ENCODE measurements at places on chromosomes 2 and 18.

GRCh38 chr2:225002656-225003045, 39.6 kb downstream of the DOCK10 start:
- peak; percentile 69 for DNase-seq

DNA sequence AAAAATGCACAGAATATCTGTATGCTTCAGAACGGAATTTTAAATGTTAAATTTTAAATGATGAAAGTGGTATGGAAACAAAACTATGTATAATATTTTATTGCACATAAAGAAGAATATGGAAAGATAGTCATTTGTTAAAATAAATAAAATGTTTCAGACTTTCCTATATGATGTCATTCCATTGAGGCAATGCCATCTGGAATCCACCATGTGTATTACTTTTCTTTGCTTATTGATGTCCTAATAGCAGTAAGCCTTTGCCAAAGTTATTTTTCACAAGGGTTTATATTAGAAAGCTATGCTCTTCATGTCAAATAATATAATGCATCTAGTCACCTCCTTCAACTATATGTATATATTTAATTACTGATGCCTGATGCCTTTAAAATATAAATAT, 601.6 kb upstream of the PKDCC start:
- no peak for DNase-seq

DNA sequence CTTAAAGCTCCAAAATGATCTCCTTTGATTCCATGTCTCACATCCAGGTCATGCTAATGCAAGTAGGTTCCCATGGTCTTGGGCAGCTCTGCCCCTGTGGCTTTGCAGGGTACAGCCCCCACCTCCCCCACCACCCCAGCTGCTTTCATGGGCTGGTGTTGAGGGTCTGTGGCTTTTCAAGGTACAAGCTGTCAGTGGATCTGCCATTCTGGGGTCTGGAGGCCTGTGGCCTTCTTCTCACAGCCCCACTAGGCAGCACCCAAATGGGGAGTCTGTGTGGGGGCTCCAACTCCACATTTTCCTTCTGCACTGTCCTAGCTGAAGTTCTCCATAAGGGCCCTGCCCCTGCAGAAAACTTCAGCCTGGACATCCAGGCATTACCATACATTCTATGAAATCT, 19.0 kb downstream of the SLC9A4 start:
- DNase-seq: no peak

DNA sequence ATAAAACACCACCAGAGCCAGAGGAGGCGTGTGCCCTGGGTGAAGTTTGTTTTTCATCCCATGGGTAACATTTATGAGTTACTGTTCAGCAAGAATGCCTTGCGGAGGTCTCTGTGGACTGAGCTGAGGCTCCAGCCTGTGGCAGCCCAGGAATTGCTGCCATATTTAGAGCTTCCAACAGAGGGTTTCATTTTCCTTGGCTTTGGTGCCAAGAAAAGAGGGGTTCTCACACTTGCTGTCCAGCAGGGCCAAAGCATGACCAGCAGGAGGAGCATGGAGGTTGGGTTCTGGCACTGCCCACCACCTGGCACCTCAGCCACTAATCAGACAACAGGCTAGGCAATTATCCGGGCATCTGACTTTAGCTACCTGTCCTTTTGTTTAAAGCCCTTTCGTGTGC, 36.7 kb downstream of the EPAS1 start:
- DNase-seq: no peak

- DNase-seq: no peak
These were observed 243.0 kb downstream of the HDAC4 start for GRCh38 chr2:239157771-239158170.

DNA sequence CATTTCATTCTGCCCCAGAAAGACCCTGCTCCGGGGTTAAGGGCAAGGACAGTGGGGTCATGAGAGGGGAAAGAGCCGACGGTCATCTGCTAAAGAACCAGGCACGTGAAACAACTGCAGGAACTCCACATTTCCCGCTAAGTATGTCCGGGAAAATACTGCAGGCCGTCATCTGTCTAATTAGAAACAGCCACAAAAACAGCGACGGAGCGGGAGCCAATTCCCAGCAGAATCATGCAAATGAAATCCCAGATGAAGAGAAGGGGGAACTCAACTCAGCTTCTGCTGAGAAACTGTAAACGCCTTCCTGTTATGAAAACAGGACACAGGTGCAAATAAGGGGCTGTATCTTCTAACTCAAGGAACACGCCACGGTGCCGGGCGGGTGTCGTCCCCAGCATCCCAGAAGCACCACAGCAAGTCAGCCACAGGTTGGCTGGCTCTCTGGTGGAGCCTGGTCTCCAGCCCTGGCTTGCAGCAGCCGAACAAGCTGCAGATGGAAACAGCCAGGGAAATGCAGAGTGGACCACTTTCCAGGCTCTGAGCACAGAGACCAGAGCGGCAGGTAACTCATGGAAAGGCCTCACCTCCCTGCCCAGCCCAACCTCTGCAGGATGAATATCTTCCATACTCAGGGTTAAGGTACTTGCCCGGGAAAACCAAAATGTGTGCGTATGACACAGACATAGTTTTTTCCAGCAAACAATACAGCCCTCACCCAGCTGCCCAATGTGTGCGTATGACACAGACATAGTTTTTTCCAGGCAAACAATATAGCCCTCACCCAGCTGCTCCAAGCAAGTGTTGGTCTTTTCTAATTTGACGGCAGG, 28.9 kb downstream of the PXDN start:
- DNase-seq: no peak

- DNase-seq: no peak
These were observed 14.1 kb upstream of the ZSWIM2 start for GRCh38 chr2:186862869-186863709.

DNA sequence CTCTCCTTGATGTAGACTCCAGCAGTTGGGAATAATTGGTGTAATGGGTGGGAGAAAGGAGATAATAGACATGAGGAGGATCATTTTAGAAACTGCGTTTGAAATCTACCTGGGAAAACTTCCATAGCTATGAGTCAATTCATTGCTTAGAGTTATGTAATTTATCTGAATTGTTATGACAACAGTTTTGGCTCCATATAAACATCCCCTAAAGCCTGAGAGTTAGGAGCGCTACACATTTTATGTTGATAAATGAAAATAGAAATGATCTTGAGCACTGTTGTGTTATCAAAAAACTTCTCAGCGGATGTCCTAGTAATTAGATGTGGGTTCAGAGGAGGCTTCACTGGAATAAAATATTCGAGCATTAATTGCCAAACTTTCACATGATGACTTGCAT, 573.4 kb downstream of the TSN start:
- no peak for DNase-seq

- DNase-seq: no peak
These were observed 88.7 kb downstream of the MYO1B start for GRCh38 chr2:191333911-191334357.

GRCh38 chr2:215772003-215772402, 241.3 kb downstream of the MREG start:
- DNase-seq: no peak

- DNase-seq: no peak
These were observed 505.3 kb upstream of the SLC39A10 start for GRCh38 chr2:195151711-195152110.

DNA sequence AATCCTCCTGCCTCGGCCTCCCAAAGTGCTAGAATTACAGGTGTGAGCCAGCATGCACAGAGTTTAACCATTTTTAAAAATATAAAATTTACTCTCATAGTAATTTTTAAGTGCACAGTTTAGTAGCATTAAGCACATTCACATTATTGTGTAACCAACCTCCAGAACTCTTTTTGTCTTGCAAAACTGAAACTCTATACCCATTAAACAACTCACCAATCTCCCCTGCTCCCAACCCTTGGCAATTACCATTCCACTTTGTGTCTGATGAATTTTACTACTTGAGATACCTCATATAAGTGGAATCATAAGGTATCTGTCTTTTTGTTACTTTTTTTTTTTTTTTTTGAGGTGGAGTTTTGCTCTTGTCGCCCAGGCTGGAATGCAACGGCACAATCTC, 112.5 kb downstream of the BMPR2 start:
- no peak for DNase-seq

GRCh38 chr2:60745330-60745729, 10.7 kb upstream of the PAPOLG start:
- no peak for DNase-seq

DNA sequence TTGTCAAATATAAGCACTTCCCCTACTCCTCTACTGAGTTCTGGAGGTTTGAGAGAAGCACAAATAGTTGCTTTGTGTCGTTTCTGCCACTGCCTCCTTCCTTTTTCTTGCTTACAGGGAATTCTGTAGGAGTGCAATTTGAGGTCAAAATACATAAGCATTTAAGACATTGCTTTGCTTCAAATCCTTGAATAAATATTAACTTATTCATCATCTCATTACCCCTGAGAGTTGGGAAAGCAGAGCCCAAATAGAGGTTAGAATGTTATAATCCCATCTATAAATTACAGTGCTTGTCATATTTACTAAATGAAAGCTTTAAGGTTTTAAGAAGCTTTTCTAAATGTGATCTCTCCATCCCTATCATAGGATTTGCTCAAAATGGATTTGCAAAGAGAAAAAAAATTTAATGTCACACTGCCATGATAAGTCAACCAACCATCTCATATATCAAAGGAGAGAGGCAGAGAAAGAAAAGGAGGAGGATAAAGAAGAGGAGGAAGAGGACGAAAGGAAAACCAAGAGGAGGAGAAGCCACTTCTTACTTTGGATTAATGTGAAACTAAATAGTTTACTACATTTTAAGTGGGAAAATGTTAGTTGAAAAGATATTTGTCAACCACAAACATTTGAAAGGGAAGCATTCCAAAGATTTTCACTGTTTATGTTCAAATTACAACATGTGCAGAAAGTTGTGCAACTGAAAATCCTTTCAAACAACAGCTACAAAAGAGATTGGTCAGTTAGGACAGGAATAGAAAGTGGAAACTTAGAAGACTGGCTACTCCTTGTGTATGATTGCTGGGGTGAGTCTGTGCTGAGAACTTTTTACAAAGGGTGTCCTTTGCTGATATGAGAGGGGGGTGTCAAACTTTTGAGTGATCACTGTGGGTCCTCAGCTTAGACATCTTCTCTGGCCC, 277.3 kb upstream of the FN1 start:
- no peak for DNase-seq

DNA sequence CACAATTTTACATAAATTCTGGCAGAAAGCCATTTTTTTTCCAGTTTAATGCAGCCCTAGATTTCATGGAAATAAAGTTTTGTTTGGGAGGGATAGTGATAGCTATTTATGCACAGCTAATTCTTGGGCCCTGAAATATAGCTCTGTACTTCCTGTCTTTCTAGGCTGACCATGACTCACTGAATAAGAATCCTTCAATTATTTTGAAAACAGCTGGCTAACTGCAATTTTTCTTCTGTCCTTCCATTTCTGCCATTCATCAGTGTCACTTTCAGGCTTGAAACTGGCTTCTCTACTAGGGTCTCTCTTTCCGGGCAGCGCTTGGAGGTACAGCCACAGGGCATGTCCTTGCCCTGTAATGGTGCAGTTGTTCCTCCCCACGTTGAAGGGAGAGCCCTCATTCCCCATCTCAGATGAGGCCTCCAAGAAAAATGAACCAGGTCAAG, 97.1 kb upstream of the TMEM178A start:
- no peak for DNase-seq

- DNase-seq: no peak
These were observed 108.1 kb downstream of the ARHGEF33 start for GRCh38 chr2:38997781-38998180.

GRCh38 chr2:85195956-85196355, 62.8 kb downstream of the TCF7L1 start:
- DNase-seq: no peak

DNA sequence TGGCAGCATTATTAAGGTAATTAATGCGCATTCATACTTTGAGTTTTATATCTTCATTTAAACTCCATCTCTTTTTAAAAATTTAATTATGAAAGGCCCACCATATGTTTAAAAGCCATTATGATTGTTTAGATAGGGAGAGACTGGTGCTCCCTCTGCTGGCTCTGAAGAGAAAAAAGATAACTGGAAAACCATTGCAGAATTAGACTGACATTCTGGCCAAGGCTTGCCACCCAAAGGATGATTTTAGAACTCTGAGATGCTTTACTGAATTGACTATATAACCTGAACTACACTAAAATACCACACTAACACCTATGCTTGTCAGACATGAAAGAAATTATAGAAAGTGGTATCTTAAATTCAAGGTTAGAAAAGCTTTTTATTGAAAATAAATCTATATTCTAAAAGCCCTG, 127.6 kb upstream of the SPOPL start:
- no peak for DNase-seq

- DNase-seq: no peak
These were observed 13.5 kb upstream of the DSG2 start for GRCh38 chr18:31484461-31484860.

- no peak for DNase-seq
These were observed 229.3 kb upstream of the PXDN start for GRCh38 chr2:1973636-1974035.

DNA sequence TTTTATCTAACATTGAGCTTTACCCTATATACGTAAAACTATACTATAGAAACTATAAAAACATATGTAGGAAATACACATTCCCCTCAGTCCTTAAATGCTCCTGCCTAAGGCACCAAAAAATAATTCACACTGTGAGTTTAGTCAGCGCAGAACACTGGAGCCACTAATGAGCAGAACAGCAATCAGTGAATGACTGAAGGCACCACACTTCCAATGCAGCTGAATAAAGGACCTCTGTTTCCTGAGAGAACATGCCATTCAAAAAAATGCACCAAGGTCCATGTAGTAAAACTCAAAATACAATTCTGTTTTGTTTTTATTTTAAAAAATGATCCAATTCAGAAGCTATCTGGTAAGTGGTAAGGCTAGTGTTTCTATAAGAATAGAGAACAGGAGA, 1280.6 kb upstream of the NRXN1 start:
- DNase-seq: no peak

DNA sequence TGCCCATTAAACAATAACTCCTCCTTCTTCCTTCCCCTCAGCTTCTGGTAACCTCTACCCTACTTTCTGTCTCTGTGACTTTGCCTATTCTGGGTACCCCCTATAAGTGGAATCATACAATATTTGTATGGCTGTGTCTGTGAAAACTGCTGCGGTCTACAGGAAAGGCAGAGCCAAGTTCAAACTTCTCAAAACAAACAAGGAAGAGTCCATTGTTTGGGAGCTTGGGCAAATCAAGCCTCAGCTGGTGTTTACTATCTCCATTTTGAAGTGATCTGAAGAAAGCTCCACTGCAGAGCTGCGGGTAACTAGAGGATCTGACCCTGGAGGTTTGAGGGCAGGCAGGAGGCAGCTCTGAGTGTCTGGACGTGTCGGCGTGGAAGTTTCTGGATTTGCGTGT, 48.6 kb upstream of the DAPL1 start:
- no peak for DNase-seq

DNA sequence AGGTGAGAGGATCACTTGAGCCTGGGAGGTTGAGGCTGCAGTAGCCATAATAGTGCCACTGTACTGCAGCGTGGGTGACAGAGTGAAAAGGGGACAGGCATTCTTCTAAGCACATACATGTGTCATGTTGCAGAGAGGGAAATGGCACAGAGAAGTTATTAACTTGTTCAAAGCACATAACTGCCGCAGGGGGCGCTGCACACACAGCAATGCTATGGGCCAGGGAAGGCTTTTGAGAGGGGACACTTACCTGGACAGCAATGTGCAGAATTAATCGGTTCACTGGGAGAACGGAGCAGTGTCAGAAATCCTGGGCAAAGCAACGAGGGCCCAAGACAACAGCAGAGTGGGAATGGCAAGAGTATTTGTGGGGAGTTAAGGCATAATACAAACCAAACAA, 2.4 kb downstream of the SCYGR8 start:
- peak; percentile 9 for DNase-seq

All from activated naive CD4-positive, alpha-beta T cell treated with anti-CD3 and anti-CD28 coated beads for 36 hours (primary cell).